ENCODE measurements at places on chromosomes 11 and 22.

DNA sequence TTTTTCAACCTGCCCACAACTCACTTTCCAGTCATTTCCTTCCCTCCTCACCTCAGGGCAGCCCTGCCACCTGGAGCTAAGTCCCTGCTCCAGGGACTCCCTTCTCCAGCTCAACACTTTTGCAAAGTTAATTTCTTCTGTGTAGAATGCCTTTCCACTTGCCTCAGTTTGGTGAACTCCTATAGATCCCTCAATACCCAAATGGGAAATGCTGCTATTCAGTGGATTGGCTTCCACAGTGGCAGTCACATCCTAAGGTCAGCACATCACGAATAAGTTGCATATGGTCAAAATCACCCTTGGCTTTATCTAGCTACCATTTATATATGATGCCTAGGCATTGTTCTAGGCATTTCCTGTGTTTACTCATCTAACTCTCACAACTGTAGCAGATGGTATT lies 23.6 kb downstream of the GDPD5 start:
- no peak for DNase-seq

- DNase-seq = no peak
Observed at GRCh38 chr11:128685402-128686020, 8.4 kb upstream of the FLI1 start.

- no peak for DNase-seq
Observed at GRCh38 chr11:78927511-78927910, 352.8 kb upstream of the NARS2 start.

DNA sequence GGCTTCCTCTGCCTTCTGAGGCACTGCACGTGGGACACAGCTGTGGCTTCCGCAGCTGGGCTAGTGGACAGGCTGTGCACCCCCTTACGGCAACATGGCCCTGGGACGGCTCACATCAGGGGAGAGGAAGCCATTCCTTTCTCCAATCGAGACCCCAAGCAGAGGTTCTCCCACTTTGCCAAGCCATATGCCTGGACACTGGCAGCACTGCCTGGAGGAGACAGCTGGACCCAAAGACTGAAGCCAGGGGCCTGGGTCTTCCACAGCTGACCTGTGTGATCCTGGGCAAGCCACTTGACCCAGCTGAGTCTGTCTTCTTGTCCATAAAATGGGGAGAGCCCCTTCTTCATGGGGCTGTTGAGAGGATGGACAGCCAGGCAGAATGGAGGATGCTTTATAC lies 65.4 kb downstream of the SHISAL1 start:
- no peak for DNase-seq

DNA sequence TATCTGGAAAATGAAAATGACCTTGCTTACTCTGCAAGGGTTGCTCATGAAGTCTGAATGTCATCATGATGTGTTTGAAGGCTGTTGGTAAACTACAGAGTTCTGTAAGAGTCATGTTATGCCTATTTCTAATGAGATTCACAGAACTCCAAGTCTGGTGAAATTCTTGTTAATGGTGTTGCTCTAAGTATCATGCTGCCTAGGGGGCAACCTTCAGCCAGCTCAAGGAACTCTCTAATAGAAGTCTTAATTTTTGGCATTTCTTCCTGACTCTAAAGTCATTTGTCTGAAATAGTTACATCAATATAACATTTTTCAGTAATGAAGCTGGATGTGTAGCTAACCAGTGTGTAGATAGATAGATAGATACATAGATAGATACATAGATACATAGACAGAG lies 302.8 kb downstream of the FAT3 start:
- DNase-seq = no peak

DNA sequence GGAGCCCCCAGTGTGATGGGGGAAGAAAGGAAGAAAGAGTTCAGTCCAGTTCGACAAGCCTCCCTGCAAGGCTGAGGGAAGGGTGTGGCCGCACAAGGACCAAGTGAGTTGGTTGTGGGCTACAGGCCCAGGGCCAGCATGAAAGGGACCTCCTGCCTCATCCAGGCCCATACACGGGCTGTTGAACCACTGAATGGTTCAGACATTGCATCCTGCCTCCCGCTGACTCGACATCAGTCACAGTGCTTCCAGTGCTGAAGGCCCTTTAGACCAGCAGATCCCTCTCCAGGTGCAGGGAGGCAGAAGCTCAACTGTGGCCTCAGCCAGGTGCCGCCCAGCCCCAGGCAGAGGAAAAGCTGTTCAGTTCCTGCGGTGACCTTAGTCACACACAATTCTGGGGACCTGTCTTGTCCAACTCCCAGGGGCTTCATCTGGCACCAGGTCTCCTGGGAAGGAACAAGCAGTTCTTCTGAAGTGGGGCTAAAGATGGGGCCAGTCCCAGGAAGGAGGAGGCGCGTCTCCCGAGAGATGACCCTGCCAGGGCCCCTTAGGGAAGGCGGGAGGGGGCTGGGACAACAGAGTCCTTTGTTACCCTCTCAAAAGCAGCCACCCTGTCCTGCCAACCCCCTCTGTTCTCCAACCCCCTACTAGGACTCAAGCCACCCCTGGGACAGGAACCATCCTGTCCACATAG lies 6.6 kb downstream of the ARRB1 start:
- DNase-seq = no peak

GRCh38 chr11:120750647-120751549 lies 239.3 kb downstream of the GRIK4 start:
- no peak for DNase-seq

- DNase-seq = no peak
Observed at GRCh38 chr22:48926643-48927042, 901.0 kb downstream of the BRD1 start.

DNA sequence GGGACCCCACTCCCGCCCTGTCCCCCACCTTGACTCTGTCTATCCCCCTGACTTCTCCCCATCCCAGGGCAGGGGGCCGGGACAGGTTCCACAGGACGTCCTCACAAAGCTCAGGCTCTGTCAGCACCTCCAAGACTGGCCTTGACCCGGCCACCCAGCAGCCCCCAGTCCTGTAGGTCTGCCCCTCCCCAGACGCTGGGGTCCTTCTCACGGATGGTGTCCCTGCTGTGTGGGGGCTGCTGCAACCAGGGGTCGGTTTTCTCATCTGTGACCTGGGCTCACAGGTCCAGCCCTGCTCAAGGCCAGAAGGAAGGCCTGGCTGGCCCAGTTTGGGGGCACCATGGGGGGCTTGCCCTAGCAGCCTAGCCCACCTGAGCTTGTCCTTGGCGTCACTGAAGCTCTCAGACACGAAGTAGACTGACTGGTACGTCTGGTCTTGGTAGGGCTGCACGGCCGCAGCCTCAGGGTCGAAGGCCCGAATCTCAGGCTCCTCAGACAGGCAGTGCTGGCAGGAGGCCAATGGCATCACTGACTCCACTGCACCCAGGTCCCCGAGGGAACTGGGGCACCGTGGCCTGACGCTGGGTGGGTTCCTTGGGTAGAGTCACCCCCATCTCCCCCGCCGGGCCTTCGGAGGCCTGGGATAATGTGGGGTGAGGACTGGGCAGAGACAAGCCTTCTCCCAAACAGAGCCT lies 4.0 kb upstream of the INS start:
- DNase-seq = no peak

GRCh38 chr11:124863137-124863825 lies 2.0 kb upstream of the ROBO3 start:
- no peak for DNase-seq

GRCh38 chr11:24070435-24070834 lies 426.4 kb upstream of the LUZP2 start:
- no peak for DNase-seq

DNA sequence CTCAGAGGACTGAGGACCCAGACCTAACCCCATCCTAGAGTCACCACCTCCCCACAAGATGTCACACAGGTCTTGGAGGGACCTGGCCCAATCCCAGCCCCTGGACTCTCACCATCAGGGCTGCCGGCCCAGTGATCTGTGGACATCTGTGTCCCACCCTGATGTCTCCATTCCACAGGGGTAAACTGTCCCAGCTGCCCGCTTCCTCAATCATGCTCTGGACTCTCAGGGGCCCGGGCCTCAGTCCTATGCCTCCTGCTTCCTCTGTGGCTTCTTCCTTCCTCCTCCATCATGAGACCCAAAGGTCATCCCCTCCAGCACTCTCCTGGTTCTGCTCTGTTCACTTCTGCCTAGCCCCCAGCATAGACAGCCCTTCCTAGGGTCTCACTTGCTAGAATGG lies 32.2 kb downstream of the ARAP1 start:
- DNase-seq = no peak

- DNase-seq = no peak
Observed at GRCh38 chr11:99671808-99672409, 651.2 kb downstream of the CNTN5 start.

DNA sequence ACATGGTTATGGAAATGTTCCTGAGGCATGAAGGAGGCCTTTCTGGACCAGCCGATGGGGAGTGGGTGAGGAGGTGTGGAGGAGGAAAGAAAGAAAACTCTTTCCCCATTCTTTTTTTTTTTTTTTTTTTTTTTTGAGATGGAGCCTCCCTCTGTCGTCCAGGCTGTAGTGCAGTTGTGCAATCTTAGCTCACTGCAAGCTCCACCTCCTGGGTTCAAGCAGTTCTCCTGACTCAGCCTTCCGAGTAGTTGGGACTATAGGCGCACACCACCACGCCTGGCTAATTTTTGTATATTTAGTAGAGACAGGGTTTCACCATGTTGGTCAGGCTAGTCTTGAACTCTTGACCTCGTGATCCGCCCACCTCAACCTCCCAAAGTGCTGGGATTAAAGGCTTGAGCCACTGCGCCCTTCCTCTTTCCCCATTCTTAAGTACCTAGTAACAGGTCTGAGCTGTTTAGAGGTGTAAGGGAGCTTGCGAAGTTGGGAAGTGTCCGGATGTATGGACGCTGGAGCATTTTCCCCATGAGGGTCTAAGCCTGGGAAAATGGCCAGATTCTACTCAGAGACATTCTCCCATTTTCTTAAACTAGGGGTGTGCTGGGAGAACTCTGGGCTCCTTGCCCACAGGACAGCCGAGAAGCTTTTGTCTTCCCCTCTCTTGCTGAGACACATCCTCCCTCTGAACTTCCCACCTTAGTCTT lies 135.8 kb downstream of the TEAD1 start:
- no peak for DNase-seq

DNA sequence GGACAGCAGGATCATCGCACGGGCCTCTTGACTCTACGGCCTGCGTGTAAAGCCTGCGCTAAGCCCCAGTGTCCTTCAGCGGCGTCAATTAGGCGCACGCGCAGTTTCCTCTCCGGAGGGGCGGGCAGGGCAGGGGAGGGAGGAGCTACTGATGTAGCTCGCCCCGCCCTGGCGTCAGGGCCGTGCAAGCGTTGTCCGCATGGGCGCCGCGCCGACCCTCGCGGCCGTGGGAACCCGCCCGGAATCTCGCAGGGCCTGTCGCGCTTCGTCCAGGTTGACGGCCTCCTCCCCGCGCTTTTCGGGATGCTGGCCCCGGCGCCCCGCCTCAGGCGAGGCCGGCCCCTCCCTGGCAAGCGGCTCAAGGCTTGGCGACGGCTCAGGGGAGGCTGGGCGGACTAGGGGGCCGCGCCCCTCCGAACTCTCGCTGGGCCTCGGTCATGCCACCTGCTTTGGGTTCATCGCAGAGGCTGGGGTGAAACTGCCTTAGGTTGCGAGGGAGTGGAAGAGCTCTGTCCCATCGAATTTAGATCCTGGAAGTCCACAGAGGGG lies 61.1 kb downstream of the ST3GAL4 start:
- peak; percentile 26 for DNase-seq

DNA sequence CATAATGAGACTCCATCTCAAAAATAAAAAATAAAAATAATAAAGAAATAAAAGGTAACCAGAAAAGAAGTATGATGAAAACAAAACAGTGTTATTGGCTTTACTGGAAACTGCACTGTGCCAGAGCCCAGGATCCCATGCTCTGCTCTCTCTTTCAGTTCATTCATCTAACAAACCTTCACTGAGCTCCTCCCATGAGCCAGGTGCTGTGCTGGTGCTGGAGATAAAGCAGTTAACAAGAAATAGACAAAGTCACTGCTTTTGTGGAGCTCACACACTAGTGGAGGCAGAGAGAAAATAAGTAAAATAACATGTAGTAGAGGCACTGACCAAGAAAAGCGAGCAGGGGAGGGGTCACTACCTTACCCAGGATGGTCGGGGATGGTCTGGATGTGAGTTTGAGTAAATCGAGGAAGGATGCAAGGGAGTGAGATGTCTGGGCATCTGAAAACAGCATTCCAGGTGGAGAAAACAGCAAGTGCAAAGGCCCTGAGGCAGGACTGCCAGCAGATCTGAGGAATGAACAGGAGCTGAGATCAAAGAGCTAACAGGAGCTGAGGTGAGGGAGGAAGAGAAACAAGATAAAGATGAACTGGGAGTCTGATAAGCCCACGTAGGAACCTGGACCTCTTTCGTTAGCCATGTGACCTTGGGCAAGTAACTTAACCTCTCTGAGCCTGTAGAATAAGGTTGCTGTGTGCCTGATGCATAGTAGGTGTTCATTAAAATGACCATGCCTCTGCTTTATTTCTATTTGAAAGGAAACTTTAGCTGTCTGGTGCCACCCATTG lies 31.3 kb upstream of the CD82 start:
- DNase-seq = no peak

- DNase-seq = no peak
Observed at GRCh38 chr11:12682737-12683500, 8.7 kb downstream of the TEAD1 start.

DNA sequence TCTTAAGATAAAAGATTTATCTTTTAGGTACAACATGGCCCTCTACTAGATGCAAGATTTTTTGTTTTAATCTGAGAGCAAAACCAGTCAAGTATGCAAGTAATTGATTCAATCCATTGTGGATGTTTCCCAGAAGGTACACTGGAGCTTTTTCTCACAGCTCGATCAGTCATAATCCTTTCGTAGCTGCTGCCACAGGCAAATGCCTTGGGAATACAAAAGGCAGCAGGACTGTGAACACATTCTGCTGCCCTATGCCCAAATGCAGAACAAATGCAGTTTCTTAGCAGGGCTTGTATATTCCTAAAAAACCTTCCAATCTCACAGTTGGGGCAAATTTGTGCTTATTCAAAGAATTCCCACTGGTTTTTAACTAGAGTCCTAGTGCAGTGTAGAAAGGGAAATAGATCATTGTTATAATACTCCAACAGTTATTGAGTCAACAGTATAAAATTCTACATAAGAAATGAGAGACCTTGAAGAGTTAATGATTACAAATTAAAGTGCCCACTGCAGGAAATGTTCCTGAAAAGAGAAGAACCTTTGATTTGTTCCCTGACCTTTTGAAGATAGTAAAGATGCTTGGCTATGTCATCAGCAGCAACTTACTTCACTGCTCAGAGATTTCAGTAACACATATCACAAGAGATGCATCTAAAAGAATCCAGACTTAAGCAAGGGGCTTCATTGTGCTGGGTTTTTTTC lies 14.1 kb downstream of the LPXN start:
- DNase-seq = no peak

GRCh38 chr22:36366291-36366708 lies 21.5 kb downstream of the MYH9 start:
- no peak for DNase-seq

All from activated CD4-positive, CD25-positive, alpha-beta regulatory T cell treated with anti-CD3 and anti-CD28 coated beads, Interleukin-2, amount 50 U/mL, for 16 hours (primary cell).